Activated naive CD4-positive, alpha-beta T cell (primary cell): ENCODE measurements at places on chromosomes 5 and 9.

GRCh38 chr5:150217038-150217437, 27.2 kb downstream of the SLC6A7 start:
- DNase-seq, result no peak

DNA sequence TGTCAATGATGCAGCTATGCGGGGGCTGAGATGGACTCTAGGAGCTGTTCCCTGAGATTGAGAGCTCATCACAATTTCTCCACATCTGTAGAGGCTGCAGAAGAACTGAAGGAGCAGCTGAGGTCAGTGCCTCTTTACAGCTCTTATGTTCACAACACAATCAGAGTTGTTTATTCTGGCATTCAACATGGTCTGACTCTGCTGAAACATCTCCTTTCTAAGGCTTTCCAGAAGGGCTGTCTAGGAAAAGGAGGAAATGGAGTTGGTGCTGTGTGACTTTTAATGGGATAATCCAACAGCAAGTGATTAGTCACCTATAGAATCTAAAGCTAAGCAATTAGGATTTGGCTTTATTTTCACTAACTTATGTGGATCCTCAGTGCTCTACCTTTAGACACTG, 6.0 kb downstream of the POU5F2 start:
- DNase-seq, result no peak

DNA sequence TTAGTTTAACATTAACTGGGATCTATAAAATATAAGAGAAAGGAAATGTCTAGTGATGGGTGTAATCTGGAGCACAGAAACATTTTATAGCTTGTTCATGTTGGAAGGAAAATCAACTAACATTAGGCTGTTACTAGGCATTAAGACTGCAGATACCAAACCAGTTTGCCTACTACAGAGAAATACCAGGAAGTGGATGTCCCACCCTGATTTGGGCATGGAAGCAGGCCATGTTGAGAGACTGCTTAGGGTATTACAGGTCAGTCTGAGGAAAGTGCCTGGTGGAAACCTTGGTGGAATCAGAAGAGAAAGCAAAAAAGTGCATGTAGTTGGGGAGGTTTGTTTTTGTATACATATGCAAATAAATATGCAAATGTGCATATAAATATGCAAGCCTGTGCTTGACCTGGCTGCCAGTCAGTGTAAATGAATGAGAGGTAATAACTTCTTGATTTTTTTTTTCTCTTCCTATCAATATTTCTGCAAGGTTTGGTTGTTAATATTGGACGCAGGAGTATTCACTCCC, 9.6 kb upstream of the CCDC112 start:
- DNase-seq, result no peak

- DNase-seq, result no peak
These were observed 29.8 kb upstream of the MIER3 start for GRCh38 chr5:56981548-56982315.
